ENCODE measurements at places on chromosomes 5 and 9.

DNA sequence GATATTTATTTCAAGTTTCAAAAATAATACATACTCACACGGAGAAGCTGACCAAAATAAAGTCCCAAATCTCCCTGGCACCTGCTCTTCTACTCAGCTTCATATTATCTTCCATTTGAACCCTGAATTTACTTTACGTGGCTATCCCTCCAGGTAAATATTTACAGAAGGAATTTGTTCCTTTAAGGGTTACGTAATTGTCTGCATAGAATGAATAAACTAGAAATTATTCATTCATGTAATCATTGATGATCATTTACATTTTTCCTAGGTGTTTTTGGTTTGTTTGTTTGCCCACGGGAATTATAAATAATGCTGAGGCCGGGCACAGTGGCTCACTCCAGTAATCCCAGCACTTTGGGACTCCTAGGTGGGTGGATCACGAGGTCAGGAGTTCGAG is 251.2 kb downstream of the PLK2 start:
- DNase-seq, result no peak

DNA sequence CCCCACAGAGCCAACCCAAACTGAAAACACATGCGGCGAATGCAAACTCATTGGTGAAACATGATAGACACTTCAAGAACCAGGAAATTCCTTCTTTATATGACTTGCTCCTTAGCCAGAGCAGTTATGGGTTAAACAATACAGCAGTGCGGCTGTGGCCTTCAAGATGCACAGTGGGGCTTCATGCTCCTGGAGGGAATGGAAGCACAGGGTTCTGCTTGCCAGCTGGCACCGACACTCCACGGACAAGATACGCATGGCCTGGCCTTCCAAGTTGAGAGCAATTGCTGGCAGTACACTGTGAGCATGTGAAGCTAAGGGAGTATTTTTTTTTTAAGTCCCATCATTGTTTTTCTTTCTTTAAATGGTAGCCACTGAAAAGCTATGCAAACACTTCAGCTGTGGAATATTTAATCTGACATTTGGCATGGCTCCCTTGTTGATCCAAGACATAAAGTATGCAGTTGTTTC is 451.6 kb upstream of the CD180 start:
- peak; percentile 93 for DNase-seq

- DNase-seq, result no peak
Measured at GRCh38 chr5:138784590-138784989, 31.4 kb downstream of the CTNNA1 start.

DNA sequence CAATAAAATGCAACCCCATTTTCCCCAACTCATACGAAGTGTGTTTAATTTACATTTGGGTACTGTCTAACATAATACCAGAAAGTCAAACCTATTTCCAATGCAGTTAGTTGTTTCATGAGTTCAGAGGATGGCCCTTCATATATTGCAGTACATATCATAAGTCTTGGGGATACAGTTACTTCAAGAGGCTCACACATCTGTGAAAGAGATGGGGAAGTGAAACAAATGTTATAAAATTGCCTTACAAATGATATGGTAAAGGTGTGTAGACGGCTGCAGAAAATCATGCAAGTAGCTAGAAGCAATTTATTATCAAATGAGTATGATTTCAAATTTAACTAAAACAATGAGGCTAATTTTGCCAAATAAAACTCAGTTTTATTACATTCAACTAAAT is 219.0 kb upstream of the CDH12 start:
- no peak for DNase-seq

GRCh38 chr5:131610198-131611063 is 24.6 kb downstream of the RAPGEF6 start:
- no peak for DNase-seq

DNA sequence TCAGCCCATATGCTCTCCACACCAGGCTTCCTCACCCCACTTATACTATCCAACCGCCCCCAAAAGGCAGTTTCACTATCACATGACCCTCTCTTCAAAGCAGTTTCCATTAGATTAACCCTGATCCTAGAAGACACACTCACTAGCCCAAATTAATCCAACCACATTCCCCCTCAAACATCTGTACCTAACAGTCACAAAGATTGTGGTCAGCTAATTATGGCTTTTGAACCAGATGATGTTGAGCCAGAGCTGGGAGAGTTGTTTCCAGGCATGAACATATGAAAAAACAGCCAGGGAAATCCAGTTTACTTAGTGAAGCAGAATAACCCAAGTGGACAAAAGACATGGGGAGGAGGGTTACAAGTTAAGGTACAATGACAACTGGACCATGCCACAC is 131.2 kb downstream of the SPOCK1 start:
- DNase-seq, result no peak
